ENCODE measurements at places on chromosomes 13 and 19.

DNA sequence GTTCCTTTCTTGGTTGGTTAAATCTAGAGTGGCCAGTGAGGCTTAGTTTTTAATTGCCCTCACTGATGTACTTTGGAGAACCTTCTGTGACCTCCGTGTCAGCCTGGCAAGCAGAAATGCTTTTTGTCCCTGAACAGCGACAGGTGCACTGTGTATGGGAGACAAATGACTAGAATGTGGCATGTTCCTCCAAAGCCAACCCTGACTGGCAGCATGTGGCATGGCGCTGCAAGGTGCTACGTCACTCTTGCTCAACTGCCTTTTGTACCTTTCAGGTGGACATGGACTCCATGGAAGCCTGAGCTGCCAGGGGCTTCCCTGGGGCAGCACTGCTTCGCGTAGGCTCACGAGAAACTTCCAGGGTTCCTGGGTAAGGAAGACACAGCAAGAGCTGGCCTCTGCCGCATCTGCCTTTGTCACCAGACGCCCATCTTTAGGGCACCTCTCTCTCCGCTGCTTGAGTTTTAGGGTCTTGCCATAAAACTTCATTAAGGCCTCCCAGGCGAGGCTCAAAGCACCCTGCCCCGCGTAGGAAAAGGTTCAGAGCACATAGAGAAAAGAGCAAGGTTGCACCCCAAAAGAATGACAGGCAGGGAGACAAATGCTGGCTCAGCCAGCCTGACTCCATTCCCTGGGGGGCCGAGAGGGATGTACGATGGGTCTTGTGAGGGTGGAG, 167.1 kb upstream of the SOX1 start:
- no peak for DNase-seq

DNA sequence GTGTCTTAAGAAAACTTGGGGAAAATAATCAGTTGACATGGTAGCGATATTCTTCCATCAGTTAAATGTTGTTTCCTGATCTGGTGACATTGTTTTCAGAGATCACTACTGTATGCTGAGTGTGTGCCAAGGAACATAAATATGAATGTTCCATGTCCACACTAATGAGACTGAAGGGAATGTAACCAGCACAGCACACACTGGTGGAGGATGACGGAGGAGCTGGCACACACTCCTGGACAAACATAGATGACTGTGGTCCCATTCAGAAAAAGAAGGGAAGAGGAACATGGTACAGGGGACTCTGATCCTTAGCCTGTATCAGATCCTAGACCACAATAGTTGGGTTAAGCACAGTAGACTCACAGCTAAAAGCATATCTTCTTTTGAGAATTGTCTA, 574.8 kb downstream of the MYO16 start:
- no peak for DNase-seq

DNA sequence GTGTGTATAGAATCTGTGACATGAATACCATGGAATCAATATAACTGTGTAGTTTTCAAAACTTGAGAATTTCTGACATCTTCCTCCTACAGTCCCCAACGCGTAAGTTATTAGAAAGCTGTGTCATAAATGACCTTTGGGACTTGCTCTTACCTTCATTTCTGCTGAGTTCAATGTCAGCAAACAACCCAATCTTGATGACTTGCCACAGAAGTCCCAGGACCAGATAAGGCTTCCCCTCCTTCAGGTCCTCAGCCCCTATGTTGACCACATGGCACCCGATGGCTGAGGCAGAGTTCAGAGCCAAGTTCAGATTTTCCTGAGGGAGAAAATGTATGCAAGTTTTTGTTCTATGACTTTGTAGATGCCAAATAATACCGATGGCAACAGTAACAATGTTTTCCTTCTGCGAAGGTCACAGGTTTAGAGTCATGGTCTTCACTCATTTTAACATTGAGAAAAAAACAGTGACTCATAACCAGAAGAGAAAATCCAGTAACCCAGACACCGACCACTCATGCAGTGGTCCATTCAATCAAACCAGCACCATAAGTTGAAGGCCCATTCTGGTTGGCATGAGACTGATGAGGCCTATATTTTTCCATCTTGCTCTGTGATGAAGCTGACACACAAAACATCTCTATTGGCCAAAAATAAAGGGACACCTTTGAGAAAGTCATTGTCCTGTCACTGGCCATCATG, 29.2 kb downstream of the LCP1 start:
- DNase-seq, result no peak

- DNase-seq, result no peak
Observed at GRCh38 chr13:106597749-106598395, 29.9 kb upstream of the ARGLU1 start.

DNA sequence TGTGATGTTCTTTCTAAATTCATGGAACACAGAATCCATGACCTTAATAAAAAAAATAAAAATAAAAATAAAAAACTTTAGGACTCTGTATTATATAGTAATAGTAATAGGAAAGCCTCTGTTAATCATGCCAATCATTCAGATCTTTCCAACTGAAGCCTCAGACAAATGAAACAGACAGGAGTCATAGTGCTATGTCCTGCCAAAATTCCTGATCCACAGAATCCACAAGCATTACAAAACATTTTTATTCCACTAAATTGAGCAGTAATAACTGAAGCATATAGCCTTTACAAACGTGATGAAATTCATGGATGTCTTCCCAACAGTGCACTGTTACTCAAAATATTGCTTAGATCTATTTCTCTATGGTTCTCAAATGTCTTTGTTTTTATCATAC, 820.6 kb upstream of the PCDH9 start:
- DNase-seq, result no peak

- no peak for DNase-seq
Observed at GRCh38 chr19:41288673-41289530, 21.1 kb upstream of the CCDC97 start.

- no peak for DNase-seq
Observed at GRCh38 chr19:11373166-11373884, 1.1 kb upstream of the SWSAP1 start.

DNA sequence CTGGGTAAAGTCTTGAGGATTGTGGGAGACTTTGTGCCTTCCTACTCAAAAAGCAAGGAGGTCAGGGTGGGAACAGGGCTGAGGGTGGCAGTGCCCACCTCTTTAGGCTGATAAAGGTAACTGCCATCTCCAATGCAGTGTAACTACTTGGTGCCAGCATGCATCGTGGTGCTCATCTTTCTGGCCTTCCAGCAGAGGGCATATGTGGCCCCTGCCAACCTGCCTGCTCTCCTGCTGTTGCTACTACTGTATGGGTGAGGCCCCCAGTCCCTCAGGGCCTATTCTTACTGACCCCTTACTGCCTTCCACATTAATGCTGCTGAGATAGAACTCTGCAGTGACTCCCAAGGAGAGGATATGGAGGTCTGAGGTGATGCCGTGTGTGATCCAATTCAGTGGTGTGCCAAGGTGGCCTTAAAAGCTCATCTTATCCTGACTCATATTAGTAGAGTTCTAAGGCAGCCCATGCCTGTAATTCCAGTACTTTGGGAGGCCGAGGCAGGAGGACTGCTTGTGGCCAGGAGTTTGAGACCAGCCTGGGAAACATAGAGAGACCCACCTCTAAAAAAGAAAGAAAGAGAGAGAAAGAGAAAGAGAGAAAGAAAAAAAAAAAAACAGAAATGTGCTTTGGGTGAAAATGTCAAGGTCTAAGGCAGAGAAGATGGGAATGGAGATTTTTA, 9.7 kb upstream of the ARHGAP45 start:
- DNase-seq, result peak; percentile 59

DNA sequence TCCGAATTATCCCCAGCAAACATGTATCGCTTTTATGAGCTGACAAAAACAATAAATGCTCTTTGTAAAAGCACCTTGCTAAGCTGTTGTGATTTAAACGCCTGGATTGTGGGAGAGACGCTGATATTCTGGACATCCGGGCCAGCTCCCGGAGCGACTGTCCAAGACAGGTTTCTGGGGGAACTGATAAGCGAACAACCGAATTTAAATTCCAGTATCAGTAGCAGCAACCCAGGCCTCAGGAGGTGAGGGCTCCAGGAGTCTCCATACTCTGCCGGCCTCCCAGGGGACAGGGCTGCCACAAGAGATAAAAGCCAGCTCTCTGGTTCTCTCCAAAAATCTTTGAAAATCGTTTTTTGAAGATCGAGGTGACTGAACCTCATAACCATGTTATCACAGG, 50.3 kb upstream of the VSTM2B start:
- DNase-seq, result no peak

- DNase-seq, result no peak
Observed at GRCh38 chr13:112980434-112980833, 11.4 kb downstream of the MCF2L start.

GRCh38 chr19:15864824-15865223, 33.0 kb downstream of the CYP4F2 start:
- DNase-seq, result no peak

DNA sequence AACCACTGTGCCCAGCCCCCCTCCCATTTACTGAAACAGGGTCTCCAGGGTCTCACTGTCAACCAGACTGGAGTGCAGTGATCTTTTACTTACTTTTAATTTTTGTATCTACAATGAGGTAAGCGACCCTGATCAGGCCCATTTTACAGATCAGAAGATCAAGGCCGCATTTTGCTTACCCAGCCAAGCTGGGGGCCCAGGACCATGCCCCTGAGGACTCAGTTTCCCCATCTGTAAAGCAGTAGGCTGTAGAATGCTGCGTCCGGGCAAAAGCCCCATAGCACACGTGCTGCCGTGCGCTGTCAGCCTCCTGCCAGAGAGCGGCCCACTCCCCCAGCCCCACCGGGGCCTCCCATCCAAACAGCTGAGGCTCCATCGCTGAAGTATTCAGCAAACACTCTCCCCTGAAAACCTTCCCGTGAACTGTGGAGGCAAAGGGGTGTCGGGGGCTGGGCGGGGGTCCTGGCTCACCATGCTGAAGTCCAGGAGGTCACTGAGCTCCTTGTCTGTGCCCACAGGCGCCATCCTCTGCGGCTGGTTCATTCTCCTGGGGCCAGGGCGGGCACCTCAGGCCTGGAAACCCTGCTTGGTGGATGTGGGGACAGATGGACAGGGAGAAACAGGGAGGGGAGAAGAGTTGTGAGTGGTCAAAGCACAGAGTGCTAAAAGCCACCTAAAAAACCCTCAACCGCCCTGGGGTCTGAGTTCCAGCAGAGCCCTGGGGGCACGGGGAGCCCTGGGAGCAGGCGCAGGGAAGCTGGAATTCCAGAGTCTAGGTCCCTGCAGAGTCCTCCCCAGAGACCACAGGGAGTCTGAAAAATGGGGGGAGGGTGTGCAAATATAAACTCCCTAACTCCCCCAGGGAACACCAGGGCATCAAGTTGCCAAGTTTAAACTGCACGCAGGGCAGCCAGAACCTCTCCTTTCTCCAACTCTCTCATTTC, 2.4 kb downstream of the TCF3 start:
- no peak for DNase-seq

GRCh38 chr19:46014941-46015686, 7.7 kb downstream of the PGLYRP1 start:
- DNase-seq, result peak; percentile 72

- no peak for DNase-seq
Observed at GRCh38 chr13:50403311-50403710, 388.1 kb downstream of the KCNRG start.

DNA sequence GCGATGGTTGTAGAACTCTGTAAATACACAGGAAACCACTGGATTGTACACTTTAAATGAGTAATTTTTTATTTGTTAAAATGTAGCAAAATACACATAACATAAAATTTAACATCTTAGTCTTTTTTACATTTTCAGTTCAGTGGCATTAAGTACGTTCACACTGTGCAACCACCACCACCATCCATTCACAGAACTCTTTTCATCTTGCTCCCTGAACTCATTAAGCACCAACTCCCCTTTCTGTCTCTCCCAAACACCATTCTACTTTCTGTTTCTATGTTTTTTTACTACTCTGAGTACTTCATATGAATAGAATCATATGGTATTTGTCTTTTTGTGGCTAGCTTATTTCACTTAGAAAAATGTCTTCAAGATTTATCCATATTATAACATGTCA, 2.7 kb upstream of the UBL3 start:
- DNase-seq, result no peak

- no peak for DNase-seq
Observed at GRCh38 chr13:35769812-35770211, 293.3 kb upstream of the MAB21L1 start.

- DNase-seq, result no peak
Observed at GRCh38 chr13:45781553-45782326, 69.8 kb downstream of the SIAH3 start.

DNA sequence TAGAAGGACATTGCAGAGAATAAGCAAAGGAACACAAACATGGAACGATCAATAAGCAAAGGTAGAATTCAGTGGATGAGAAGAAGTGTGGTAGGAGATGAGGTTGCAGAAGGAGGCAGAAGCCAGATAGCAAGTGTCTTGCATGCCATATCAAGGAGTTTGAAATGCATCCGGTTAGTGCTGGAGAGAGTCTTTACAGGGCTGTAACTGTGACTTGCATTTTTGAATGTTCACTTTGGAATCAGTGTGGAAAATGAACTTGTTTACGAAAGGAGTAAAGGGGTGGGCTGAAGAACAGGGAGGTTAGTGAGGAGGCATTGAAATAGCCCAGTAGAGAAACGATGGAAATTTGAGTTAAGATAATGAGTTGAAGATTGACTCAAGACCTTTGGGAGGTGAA, 90.7 kb upstream of the MBNL2 start:
- no peak for DNase-seq

GRCh38 chr19:4367336-4367723, 24.0 kb downstream of the MPND start:
- no peak for DNase-seq

- peak; percentile 1 for DNase-seq
Observed at GRCh38 chr19:29497686-29498436, 27.9 kb upstream of the VSTM2B start.

DNA sequence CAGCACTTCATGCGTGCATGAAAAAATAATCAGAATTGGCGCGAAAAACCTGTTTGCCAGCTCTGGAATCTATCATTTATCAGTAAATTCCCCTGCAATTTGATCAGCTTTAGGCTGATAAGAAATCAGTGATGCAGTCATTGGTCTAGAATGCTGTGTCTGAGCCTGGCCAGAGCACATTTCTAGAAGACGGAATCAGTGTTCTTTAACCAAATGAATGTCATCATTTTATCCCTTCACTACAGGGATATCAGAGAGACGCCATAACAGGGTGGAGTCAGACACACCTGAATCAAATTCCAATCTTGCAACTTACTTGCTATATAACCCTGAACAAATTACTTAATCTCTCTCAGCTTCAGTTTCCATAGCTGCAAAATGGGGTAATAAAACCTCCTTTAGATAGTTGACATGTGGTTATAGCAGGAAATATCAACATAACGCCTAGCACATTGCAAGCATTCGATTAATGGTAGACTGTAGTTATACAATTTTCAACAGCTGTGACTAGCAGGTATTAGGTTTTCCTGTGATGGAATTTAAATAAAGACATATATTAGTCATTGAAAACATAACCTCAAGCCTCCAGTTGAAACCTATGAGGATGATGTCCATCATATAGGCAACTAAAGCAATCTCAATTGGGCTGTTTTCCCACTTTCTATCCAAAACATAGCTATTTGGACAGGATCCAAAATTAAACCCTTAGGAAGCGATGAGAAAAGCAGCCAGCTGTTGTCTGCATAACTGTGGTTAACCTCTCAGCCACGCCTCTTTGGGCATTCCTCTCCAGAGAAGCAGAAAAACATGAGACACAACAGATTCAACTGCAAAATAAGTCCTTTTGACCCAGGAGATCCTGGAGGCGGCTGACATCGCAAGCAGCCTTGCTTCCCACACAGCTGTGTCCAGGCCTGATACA, 51.6 kb upstream of the UBL3 start:
- DNase-seq, result peak; percentile 19
